ENCODE measurements at places on chromosomes 4 and X.

DNA sequence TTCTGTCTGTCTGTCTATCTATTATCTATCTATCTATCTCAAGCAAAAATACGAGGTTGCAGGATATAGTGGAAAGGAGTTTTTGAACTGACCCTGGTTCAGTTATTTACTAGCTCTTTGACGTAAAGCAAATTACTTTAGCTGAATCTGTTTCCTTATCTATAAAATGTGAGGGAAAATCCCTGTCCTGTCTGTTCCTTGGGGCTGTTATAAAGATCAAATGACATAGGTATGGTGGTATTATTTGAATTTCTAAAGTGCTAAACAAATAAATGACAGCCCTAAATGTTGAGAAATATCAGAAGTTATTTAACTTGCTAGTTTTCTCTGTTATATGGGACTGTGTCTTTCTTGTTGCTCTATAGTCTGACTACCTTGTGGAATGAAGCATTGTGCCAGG, 55.0 kb downstream of the MAGEC1 start:
- no peak for DNase-seq

DNA sequence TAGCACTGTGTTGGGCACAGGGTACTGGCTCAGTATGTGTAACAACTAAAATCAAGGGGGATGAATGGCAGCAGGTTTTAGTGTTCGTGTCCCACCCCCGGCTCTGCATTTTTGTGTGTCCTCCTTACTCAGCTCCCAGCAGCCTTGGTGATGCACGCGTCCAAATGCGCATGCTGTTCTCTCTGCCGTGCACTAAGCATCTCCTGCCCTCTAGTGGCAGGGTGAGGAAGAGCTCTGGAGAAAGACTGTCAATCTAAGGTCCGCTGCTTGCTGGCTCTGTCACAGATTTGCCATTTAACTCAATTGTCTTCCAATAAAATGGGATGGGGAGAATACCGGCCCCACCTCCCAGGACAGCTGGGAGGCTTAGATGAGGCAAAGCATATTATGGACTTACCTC, 61.4 kb downstream of the WFS1 start:
- DNase-seq: no peak

GRCh38 chr4:7703688-7704087, 236.0 kb downstream of the AFAP1 start:
- no peak for DNase-seq

DNA sequence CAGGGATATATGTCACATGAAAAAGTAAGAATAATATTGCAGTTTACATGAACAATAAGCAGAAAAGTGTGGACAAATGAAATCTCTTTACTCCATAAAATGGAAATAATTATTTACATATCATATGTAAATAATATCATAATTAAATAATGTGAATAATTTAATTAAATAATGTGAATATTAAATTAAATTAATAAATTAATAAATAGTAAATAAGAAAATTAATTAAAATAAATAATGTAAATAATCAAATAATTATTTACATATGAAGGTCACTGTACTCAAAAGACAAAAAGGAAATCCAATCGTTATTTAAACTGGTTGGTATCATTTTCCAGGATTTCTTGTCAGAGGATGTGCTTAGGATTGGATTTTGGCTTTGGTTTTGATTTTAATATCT, 201.1 kb upstream of the ETNPPL start:
- DNase-seq: no peak

DNA sequence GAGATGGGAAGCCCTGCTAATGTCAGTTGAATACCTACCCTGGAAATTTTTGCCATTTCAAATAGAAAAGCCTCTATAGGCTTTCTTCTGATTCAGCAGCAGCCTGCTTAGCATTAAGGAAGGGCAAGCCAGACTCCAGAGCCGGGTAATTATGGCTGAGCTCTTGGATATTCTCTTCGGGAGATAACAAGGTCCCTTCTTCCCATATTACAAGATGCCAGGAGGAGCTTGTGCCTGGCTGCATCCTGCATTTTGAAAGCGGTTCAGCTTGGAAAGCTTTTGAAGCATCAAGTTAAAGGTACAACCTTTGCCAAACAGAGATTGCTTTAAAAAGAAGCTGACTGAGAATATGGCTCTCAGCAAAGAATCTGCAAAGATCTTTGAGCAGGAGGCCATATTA, 399.6 kb upstream of the RPS6KA3 start:
- DNase-seq: no peak

- DNase-seq: no peak
Observed at GRCh38 chrX:120790118-120790517, 85.5 kb downstream of the CT47B1 start.

GRCh38 chr4:126051689-126052424, 737.1 kb downstream of the FAT4 start:
- DNase-seq: no peak

GRCh38 chr4:120508036-120508435, 414.5 kb downstream of the PRDM5 start:
- DNase-seq: no peak

DNA sequence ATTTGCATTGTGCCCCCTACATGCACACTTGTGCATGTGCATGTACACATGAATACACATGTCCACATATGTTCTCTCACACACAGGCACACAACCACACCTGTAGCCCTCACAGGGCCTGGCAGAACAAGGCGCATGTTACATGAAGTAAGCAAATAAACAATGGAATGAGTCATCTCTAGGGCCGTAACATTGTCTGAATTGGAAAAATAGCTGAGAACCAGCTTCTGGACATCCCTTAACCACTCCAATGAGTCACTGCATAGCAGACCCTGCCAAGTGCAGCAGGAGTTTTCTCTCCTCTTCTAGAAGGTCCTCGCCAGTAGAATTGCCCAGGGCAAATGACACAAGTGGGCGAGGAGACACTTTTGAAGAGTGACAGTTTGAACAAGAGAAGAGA, 66.1 kb downstream of the MAGEA10 start:
- no peak for DNase-seq

GRCh38 chr4:175703956-175704600, 108.0 kb downstream of the GPM6A start:
- DNase-seq: no peak

- peak; percentile 92 for DNase-seq
Observed at GRCh38 chrX:107673933-107674479, 45.7 kb downstream of the PRPS1 start.

GRCh38 chr4:26815706-26816105, 44.9 kb upstream of the STIM2 start:
- DNase-seq: no peak

DNA sequence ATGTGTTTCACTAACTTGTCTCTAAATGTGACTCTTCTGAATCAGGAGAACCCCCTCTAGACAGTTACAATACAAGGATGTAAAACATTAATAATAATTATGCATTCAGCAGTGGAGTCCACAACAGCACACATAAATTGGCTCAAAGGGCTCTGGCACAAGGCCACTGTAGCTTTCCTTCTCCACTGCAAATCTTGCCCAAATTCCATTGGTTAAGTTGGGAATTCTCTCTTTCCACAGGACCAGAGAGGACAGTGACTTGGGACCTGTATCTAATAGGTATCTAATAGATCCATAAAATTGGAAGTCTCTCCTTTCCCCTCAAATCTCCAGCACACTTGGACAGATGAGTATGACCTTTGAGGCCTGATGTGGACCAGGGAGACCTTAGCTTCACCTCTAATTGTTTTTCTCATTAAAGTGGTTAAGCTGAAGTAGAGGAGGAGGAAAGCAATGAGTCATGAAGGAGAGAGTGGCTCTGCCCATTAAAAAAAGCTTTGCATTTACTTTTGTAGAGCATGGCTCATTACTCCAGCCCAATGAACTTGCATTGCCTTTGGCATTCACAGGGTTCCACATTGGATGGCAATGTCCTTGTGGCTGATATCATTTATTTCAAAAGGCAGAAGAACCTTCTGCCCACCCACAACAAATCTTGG, 72.3 kb upstream of the SH3RF1 start:
- no peak for DNase-seq

GRCh38 chr4:185011408-185011807, 6.9 kb upstream of the HELT start:
- no peak for DNase-seq

DNA sequence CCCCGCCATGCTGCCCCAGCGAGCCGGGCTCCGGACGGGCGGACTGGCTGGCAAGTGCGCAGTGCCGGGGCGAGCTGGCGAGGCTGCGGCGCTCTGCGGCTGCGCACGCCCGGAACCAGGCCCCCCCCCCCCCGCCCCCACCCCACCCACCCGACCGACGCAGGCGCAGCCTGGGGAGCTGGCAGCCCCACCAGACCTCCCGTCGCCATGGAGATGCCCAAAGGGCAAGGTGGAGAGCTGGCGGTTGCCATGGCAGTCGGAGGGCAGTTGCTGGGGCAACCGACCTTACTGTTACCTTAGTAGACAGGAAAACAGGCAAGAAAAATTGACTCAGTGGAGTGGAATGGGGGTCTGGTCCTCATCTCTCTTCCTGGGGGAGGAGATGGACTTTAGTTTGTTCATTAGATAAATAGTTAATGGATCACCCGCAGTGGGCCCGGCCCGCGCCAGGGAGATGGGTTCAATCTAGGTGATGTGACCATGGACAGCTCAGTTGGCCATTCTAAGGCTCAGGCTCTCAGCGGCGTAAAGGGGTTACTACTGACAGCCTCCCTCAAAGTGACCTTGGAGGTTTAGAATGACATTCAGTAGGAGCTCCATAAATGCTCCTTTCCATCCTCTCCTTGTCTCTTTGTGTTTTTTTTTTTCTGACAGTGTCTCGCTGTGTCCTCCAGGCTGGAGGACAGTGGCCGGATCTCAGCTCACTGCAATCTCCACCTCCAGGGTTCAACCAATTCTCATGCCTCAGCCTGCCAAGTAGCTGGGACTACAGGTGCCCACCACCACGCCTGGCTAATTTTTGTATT, at the start of gene PCSK1N:
Gene PCSK1N (minus strand): TSS at position 87 of the 806 bp plus-strand sequence. CDS start 78 bp downstream, at position 9.
- DNase-seq: peak; percentile 13

GRCh38 chrX:2656257-2656836, 34.7 kb upstream of the CD99 start:
- no peak for DNase-seq

DNA sequence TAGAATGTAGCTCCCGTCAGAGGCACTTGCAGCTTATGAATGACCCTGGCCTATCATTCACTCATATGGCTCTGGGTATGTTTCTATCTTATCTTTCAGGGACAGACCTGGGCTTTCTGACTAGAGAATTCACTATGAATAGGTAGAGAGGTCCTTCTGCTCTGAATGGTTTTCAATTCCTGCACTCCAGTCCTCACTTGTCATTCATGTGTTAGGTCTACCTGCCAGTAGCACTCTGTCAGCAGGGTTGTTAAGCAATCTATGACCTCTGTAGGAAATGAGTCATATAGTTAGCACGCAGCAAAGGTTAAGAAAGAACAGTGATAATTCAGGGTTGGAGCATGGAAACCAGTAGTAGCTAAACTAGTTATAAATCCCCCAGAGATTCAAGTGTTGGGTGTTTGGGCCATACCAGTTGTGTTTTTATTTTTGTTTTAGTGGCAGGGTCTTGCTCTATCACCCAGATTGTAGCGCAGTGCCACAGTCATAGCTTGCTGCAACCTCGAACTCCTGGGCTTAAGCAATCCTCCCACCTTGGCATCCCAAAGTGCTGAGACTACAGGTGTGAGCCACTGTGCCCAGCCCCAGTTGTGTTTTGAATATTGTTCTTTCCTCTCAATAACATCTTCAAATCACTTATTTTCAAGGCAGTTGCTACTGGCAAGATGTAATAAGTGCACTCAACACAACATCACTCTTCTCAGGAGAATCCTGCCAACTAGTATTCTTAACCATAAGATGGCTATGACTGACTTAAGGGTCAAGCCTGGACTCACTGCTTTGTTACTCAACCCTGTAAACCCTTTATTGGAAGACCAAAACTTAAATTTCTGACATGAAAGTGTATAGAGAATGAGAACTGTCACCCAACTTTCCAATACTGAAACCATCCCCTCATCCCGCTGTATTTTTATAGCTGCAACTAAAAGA, 25.1 kb downstream of the ARL13A start:
- no peak for DNase-seq

DNA sequence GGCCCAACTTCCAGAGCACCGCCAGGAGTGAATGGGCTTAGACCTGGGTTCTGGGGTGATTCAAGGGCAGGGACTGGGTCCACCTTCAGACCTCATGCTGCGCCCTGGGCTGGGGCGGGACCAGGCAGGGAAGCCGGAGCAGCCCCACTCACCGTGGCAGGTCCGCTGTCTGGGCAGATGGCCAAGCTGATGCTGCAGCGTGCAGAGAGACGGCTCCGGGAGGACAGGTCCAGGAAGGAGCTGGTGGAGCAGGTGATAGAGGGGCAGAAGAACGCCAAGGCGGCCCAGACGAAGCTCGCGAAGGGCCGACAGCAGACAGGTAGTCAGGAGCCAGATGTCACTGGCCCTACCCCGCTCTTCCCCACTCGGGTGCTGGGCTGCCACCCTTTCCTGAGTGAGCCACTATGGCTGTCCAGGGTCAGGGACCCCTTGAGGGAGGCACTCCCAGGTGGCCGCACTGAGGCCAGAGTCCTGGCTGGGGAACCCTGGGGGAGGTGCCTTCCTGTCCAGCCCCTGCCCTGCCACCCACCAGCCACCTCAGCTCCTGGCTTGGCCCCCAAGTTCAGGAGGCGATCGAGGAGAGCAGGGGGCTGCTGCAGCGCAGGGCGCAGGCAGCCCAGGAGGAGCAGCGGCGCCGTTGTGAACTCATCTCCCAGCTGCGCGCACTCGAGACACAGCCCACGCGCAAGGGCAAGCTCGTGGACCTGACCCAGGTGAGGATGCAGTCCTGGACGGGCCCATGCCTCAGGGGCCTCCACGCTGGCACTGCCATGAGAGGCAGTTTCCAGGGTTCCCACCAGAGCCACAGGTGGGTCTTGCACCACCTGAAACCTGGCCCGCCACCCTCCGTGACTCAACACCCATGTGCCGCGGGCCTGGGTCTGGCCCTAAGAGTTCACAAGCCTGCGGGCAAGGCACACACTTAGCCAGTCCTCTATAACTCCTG, 10.1 kb upstream of the RNF4 start:
- DNase-seq: no peak

GRCh38 chr4:123110147-123110546, 187.8 kb upstream of the NUDT6 start:
- no peak for DNase-seq

- DNase-seq: no peak
Observed at GRCh38 chrX:10450229-10450958, 170.0 kb downstream of the MID1 start.

DNA sequence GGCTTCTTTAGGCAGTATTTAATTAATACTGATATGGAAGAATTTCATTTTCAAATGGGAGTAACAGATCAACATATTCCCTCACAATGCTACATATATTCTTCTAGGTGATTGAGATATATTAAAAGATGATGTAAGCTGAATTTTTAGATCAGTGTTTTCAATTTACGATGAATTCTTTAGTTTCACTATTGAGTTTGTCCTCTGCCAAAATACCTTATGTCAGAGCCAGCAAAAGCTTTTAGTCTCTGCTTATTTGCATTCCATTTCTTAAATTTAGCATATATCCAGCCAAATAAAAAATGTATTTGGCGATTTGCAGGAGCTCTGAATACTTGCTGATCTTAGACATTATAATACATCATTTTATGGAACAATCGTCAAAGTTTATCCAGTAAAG, 144.3 kb downstream of the MOSPD2 start:
- no peak for DNase-seq

GRCh38 chrX:45266456-45266855, 65.8 kb upstream of the DIPK2B start:
- no peak for DNase-seq

- no peak for DNase-seq
Observed at GRCh38 chrX:40383969-40384368, 196.8 kb upstream of the ATP6AP2 start.

- DNase-seq: no peak
Observed at GRCh38 chr4:95411371-95412088, 137.2 kb downstream of the UNC5C start.

Data from stimulated activated naive CD4-positive, alpha-beta T cell (primary cell).